NCI-H2081 treated with DMSO at 0.1 percent for 48 hours (cell line): ENCODE measurements at places on chromosomes 2 and 18.

DNA sequence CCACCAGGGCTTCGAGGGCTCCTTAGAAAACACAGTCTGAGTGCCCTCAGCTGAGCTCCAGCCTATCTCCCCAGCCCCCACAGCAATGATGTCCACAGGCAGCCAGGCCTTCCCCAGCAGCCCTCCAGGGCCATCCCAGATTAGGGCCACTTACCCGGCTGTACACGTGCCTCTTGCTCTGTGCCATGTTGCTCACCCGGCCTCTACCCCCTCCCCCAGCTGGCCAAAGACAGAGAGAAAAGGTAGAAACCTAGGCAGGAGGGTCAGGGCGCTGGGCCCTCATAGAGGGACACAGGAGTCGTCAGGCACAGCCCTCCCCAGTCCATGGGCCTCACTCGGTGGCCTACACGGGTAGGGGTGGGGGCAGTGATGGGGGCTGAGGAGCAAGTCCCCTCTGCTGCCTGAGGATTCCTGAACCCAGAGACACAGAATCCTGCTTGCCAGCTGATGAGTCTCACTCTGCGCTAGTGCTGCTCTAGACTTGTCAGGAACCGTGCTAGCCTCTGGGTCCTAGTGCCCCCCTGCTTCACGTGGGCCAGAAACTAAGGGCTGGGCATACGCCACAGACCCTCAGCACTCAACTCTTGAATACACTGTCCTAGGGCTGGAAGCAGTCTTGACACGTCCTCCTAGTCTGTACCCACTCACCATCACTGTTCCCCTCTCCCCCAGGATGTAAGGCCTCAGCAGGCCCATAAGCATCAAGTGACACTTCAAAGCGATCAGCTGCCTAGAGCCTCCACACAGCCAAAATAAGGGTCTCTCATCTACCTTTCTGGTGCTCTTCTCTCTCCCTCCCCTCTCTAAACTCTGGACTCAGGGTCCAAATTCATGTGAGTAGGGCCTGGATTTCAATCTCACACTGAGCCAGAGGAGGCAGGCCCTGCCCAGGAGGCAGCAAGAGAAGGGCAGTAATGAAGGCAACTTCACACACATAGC lies at the start of gene DCTN1:
Gene DCTN1 (minus strand): TSS at position 461 of the 939 bp plus-strand sequence. CDS start 274 bp downstream, at position 187.
- DNase-seq: no peak

DNA sequence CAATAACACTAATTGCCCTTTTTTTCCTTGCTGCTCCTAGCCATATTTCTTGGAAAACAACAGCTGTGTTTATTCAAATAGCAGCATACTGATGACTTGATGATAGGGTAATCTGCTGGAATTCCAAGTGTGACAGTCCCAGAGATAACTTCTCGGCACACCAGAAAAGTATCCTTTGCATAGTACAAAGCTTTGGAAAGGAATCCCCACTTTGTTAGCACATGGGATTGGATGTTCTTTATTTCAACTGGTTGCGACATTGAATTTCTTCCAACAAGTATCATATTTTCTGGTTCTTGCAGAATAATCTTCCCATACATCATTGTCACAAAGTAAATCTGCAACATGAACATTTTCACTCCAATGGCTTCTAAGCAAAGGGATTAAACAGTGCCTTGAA lies 445.8 kb upstream of the ACVR2A start:
- no peak for DNase-seq

DNA sequence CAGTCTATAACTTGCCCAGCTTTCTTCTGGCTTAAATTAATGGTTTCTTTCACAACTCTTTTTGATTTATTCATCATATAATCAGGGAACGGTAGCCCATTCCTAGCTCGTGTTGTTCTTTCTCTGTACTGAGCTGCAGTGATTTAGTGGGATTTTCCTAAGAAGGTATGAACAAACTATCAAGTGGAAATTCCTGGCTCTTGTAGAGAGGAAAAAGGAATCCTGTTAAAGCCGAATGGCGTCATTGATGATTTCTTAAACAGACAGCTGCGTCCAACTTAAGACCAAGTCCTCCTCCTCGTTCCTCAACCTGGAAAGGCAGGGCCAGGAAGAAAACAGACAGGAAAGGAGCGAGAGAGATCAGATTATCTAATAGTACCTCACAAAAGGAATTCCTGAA lies 69.2 kb upstream of the CABLES1 start:
- no peak for DNase-seq

GRCh38 chr18:49030692-49031443 lies 80.1 kb upstream of the SMAD7 start:
- no peak for DNase-seq

DNA sequence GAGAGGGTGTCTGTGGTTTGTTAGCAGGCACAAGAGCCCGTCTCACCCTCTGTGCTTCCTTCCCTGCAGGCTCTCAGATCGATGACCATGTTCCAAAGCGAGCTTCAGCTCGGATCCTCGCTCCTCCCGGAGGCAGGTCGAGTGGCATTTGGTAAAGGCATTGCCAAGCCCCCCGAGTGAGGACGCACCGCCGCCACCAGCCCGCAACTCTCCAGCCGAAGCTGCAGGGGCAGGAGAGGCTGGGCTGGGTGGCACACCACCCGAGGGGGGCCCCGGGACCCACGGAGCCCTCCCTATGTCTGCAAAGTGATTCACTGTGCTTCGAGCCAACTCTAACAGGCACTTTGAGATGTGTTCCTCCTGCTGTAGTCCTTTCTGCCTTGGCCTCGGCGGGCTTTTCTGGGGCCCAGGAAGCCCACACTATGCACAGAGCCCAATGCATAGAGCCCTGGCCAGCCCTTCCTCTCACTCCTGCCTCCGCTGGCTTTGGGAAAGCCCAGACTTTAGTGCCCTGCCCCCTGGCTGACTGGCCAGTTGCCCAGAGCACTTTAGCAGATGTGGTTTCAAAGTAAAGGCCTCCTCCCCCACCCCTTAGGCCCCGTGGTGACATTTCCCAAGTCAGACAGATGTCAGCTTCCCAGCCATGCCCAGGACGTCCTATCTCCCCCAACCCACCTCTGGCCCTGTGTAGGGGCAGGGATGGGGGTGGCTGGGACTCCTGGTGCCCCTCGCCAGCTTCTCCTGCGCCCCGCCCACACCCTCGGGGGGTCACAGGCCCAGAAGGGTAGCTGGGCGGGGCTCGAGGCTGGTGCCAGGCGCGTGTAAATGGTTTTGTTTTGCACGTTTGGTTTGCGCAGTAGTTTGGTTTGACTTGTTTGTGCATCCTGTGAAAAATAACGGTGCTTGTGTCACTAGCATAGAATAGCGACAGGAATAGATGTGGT lies 23.3 kb upstream of the MAPRE3 start:
- DNase-seq: no peak

GRCh38 chr2:197972061-197972460 lies 167.7 kb downstream of the PLCL1 start:
- DNase-seq: no peak

- no peak for DNase-seq
Measured at GRCh38 chr18:6270771-6271216, 143.9 kb downstream of the L3MBTL4 start.

- no peak for DNase-seq
Measured at GRCh38 chr18:59655676-59656075, 41.5 kb downstream of the CCBE1 start.

DNA sequence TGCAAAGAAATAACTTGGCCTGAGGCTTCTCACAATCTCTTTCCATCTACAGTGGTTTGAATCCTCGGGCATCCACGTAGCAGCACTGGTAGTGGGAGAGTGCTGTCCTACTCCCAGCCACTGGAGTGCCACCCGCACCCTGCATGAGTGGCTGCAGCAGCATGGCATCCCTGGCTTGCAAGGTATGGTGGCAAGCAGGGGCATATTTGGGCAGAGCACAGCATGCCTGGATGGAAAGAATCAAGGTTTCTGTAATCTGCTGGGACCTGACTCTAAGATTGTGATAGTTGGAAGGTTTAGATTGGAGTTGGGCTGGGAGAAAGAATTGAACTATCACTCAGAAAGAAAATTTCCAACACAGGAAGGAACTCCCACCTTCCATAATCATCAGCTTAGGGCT lies 4.0 kb downstream of the CAD start:
- DNase-seq: no peak

GRCh38 chr2:179596018-179596417 lies 265.4 kb downstream of the ZNF385B start:
- DNase-seq: no peak

DNA sequence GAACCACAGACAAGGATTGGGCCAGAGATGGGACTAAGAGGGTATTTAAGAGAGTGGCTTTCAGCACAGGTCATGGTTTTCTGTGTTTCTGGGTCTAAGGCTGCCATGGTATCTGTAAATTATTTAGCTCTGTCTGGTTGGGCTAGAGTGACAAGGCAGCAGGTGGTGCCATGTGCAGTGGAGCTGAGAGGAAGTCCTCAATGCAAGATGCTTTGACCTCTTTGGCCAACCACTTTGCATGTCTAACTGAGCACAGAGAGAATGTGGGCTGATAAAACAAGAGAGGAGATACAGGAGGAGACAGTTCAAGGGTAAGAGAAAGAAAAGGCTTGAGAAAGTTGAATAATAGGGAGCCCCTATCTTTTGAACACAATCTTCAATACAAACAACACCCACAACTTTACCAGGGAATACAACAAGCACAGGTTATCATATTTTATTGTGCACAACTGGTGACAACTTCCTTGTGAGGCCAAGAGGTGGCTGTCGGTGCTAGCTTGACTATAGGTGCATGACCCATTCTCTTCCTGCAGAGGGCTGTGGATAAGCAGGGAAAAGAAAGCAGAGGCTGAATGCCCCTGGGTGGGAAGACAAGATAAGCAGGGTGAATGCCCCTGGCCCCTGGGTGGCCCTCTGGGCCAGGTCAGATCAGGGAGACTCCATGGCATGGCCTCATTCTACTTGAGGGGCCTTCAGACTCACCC lies 12.3 kb downstream of the FLACC1 start:
- DNase-seq: no peak

- no peak for DNase-seq
Measured at GRCh38 chr18:7325126-7325430, 94.2 kb downstream of the LRRC30 start.

DNA sequence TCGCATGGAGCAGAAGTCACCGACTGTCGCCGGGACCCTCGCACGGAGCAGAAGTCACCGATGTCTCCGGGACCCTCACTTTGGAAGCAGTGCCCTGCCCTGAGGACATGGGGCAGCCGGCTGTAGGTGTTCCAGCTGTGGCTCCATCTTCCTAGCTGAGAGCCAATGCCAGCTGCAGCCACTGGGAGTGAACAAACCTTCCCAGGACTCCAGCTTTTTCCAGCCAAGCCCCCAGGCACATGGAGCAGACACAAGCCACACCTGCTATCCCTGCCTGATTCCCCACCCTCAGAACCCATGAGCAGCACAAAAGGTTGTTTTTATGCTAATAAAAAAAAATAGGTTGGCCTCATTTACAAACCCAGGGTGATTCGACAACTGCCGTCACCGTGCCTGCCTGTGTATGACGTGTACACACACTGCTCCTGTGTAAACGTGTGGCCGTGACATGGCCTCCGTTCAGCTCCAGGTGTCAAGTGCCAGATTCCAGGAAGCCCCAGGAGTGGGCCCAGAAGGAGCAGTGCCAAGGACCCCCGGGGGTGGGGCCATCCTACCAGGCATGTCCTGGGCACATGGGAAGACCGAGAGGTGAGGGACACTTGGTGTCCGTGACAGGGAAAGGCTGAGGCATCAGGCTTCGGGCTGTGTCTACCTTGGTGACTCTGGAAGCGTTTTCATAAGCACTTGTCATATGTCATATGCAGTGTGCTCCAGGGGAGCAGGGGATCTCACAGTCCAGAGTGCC lies 91.5 kb downstream of the EIPR1 start:
- DNase-seq: peak; percentile 19

DNA sequence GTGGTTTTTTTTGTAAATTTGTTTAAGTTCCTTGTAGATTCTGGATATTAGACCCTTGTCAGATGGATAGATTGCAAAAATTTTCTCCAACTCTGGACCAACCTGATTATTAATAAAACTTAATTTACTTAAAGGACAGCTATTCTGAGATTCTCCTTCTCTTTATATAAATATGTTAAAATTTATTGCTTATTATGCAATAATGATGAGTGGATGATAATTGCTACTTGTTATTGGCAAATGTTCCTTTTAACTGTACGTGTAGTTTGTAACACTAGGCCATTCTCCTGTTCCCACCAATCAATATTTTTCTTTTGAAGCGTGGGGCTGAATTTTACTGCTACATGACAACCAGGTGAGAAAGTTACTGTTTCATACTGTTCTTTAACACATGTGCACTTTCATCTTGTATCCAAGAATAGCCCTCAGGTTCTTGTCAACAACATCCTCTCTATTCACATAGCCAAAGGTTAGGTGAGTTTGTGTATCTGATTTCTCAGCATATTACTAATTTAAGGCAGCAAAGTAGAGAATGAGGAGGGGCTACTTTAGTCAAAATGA lies 16.6 kb upstream of the STK17B start:
- DNase-seq: no peak
